ENCODE measurements at places on chromosomes 3 and 15.

GRCh38 chr15:78050441-78050809 is 27.1 kb downstream of the TBC1D2B start:
- DNase-seq: no peak

GRCh38 chr3:24472358-24472757 is 22.3 kb downstream of the THRB start:
- DNase-seq: no peak

- no peak for DNase-seq
These were observed 223.4 kb upstream of the CGNL1 start for GRCh38 chr15:57152666-57153539.

DNA sequence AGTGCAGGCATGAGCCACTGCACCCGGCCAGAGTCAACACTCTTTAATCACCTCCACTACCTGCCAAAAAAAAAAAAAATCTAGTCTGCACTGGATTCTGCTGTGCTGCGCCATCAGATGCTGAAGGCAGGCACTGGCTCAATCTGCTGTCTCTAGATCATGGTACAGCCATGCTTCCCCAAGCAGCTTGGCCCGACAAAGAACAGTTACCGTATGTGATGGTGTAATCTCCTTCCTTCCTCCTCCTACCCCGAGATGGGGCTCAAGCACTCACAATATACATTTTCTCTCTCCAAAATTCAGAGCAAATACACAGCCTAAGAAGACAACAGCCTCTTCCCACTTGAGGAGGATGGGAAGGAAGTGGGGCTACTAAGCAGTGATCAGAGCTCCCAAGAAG is 45.1 kb downstream of the DAPK2 start:
- no peak for DNase-seq
